ENCODE measurements at places on chromosomes 4 and X. TPM values are rescaled to one million over a fixed set of nuclear protein-coding genes. Genes with fewer than 3 reads are reported as not detected.

Gene RPS6KA6
- total RNA-seq: 0.40 TPM

Gene UGT2A2
- 0.22 TPM for total RNA-seq

Gene DGKK
- not detected for total RNA-seq

Gene FHIP1A
- total RNA-seq: 0.80 TPM

Gene FGG
- total RNA-seq: not detected

Gene TMEM154
- total RNA-seq: 20.7 TPM

Gene PHEX
- total RNA-seq: 1.1 TPM

Gene CABS1
- not detected for total RNA-seq
